Mammary epithelial cell (primary cell): ENCODE measurements at places on chromosomes 16 and 17. TPM values are rescaled to one million over a fixed set of nuclear protein-coding genes. Genes with fewer than 3 reads are reported as not detected.

PDIA2 gene
- polyA plus RNA-seq, result not detected

HES7 gene
- polyA plus RNA-seq, result 0.34 TPM

ENPP7 gene
- polyA plus RNA-seq, result not detected

CA10 gene
- polyA plus RNA-seq, result 0.31 TPM

FOXN1 gene
- polyA plus RNA-seq, result not detected

KRT27 gene
- 0.03 TPM for polyA plus RNA-seq

CACNG4 gene
- polyA plus RNA-seq, result 0.23 TPM

TSPAN10 gene
- 1.1 TPM for polyA plus RNA-seq

OR3A2 gene
- not detected for polyA plus RNA-seq

TSPOAP1 gene
- not detected for polyA plus RNA-seq

HS3ST4 gene
- not detected for polyA plus RNA-seq

MYH11 gene
- not detected for polyA plus RNA-seq

CCL7 gene
- polyA plus RNA-seq, result not detected

KRT40 gene
- polyA plus RNA-seq, result not detected

MIEN1 gene
- polyA plus RNA-seq, result 47.4 TPM

SLC6A2 gene
- polyA plus RNA-seq, result 0.05 TPM

C17orf100 gene
- polyA plus RNA-seq, result 0.77 TPM

SLC38A8 gene
- not detected for polyA plus RNA-seq

FOXF1 gene
- not detected for polyA plus RNA-seq
